GM03348 (cell line): ENCODE measurements at places on chromosomes 3 and 15.

GRCh38 chr3:108227131-108227530 is 4.9 kb upstream of the IFT57 start:
- DNase-seq: no peak

GRCh38 chr3:12818773-12819172 is 22.3 kb downstream of the CAND2 start:
- no peak for DNase-seq

- no peak for DNase-seq
Measured at GRCh38 chr3:126714921-126715320, 10.9 kb downstream of the CHCHD6 start.

- DNase-seq: peak; percentile 39
Measured at GRCh38 chr3:24387493-24387892, 107.2 kb downstream of the THRB start.

DNA sequence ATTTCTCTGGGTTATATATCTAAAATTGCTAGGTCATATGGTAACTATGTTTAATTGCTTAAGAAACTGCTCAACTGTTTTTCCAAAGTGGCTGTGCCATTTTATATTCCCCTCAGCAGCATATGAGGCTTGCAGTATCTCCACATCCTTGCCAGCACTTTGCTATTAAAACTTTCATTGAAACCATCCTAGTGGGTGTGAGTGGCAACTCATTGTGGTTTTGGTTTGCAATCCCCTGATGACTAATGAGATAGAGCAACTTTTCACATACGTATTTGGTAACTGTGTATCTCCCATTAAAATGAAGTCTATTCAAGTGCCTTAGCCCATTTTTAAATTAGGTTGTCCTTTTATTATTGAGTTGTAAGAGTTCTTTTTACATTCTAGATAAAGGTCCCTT is 17.3 kb downstream of the KPNA1 start:
- DNase-seq: peak; percentile 82

DNA sequence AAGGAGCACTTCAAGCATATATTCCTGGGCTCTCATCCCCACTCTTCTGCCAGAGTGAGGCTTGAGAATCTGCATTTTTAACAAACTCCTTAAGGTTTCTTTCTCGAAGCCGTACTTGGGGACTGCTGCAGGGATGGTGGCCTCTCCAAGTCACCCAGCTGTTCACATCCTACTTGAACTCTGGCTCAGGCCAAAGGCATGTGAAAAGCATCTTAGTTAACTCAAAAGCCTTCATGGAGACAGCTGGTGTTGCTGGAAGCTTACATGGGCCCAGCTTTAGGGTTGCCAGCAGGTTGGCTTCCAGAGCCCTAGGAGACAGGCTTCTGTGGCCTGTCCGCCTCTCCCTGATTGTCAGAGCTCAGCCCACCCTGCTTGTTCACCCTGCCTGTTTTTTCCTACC is 139.2 kb downstream of the THSD4 start:
- no peak for DNase-seq

DNA sequence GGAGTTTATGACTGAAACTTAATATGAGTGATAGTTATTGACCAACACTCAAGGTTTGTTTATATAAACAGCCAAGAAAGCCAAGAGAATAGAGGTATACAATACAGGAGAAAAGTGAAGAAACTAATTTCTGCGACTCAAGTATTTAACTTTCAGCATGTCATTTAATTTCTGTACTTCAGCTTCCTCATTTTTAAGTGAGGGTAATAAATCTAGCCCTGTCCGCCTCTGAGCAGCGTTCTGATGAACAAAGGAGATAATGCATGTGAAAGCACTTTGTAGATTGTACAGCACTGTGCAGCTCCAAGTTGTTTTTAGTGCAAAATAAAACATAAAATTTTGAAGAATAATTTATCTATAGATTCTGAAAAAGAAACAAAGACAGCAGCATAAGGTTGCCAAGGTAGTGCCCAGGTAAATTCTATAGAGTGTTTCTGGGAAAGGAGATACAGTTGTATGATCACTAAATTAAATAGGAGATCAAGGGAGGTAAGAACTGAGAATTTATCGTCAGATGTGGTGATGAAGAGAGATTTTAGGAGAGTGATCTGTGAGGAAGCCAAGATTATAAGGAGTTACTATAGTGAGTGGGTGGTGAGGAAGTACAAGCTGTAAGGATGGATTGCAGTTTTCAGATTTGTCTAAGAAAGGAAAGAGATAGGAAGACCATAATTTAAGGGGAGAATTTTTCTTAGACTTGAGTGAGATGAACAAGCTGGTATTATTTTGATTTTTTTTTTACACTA is 71.3 kb downstream of the RASA2 start:
- no peak for DNase-seq

GRCh38 chr3:39671600-39671999 is 137.8 kb upstream of the MYRIP start:
- no peak for DNase-seq

GRCh38 chr15:48851956-48852355 is 26.0 kb upstream of the EID1 start:
- DNase-seq: no peak

DNA sequence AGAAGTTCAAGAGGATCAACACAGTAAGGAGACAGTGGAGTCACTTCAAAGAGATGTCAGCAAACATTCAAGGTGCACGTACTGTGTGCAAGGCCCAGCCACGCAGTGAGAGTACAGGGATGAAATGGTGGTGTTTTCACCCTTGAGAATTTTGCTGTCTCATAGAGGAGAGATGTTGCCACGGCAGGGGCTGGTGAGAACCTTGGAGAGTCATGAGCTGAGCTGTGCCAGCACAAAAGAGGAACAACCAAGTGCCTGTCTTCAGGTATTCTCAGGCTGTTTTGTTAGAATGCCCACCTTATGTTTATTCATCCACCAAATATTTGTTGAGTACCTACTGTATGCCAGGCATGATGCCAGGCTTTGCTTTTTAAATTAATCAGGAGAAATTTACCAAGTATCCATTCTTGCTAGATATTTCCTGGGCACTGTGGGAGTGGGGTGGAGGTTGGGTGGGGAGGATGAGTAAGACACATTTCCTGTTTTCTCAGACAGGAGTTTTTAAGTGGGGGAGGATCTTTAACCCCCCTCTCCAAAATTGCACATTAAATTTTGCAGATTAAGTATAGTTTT is 72.6 kb downstream of the SLC6A11 start:
- DNase-seq: no peak

DNA sequence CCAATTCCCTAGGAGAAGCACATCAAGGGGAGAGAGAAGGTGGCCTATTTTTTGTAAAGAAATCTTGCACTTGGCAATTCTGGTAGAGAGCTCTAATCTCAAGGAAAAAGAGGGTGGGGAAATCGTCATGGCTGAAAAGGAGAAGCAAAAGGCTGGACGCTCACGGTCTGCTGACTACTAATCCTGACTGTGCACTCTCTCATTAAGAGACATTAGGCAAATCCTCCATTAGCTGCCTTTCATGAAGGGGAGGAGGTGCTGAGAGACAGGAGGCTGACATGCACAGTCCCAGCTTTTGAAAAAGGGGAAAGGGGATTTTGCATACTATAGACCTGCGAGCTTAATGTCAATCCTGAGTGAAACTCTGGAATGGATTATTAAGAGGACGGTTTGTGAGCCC is 170.0 kb downstream of the NR2F2 start:
- no peak for DNase-seq

GRCh38 chr3:45644791-45645201 is 44.4 kb upstream of the SACM1L start:
- DNase-seq: peak; percentile 77

DNA sequence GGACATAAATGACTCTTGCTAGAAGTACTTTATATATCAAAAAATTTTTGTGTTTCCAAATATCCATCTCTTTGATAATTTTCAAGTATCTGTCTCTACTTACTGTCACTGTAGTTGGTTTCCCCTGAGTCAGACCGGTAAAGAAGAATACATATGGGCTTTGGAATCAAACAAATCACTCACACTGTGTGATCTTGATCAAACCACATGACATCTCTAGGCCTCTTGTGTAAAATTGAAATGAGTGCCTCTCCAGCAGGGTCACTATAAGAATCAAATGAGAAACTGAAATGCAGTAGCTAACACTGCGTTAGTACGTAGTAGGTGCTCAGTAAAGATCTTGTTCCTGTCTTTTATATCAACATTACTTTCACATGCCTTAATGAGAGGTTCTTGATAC is 314.6 kb upstream of the STT3B start:
- no peak for DNase-seq

GRCh38 chr3:63979093-63979885 is 44.0 kb downstream of the PSMD6 start:
- no peak for DNase-seq

- no peak for DNase-seq
Measured at GRCh38 chr3:136667081-136667480, 85.1 kb downstream of the STAG1 start.

DNA sequence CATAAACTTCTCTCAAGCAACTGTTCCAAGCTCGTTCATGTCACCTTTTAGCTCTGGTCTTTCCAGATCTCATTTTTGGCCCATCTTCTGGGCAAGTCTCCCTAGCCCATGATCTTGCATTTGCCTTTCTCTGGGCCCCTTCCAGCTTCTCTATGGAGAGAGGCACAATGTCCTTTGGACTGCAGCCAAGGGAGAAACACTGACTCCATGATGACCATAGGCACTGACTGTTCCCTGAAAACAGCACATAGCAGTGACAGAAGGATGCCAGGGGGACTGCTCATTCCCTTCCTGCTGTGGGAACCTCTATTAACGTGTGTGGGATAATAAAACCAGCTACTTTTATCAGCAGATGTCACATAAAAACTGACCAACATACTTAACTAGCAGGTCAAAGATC is 60.3 kb downstream of the STRIT1 start:
- DNase-seq: peak; percentile 24

GRCh38 chr15:69114331-69114928 is 46.0 kb upstream of the GLCE start:
- no peak for DNase-seq

GRCh38 chr3:77885381-77885780 is 845.5 kb downstream of the ROBO2 start:
- no peak for DNase-seq

DNA sequence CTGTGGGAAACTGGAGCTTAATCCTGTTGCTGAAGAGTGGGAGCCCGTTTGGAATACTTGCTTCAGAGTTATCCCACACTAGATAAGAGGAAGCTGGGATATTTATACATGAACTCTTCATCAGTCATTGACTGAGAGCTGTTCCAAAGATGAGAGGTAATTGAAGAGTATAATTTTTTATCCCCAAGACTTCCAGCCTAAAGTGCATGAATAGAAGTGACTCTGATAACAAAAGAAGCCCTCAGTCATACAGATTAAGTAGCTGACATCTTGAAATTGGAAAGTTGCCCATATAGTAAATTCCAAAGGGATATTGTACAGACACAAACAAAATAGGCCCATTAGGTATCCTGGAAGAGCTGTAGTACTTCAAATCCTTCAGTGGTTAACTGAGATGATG is 268.0 kb downstream of the EPHA3 start:
- DNase-seq: no peak

GRCh38 chr3:69568458-69568857 is 170.8 kb upstream of the MITF start:
- DNase-seq: no peak

GRCh38 chr15:51341366-51342226 is at the start of gene GLDN:
Gene GLDN, plus strand, starts transcription at chr15:51341655. Its CDS starts 30 bp downstream, at chr15:51341685.
- peak; percentile 51 for DNase-seq

- DNase-seq: no peak
Measured at GRCh38 chr15:78130466-78131294, 565 bp downstream of the CIB2 start.

GRCh38 chr3:5136919-5137429 is 14.9 kb downstream of the ARL8B start:
- DNase-seq: no peak

- DNase-seq: no peak
Measured at GRCh38 chr3:60215946-60216345, 1035.3 kb downstream of the FHIT start.

- no peak for DNase-seq
Measured at GRCh38 chr3:155208183-155208800, 85.2 kb downstream of the STRIT1 start.

DNA sequence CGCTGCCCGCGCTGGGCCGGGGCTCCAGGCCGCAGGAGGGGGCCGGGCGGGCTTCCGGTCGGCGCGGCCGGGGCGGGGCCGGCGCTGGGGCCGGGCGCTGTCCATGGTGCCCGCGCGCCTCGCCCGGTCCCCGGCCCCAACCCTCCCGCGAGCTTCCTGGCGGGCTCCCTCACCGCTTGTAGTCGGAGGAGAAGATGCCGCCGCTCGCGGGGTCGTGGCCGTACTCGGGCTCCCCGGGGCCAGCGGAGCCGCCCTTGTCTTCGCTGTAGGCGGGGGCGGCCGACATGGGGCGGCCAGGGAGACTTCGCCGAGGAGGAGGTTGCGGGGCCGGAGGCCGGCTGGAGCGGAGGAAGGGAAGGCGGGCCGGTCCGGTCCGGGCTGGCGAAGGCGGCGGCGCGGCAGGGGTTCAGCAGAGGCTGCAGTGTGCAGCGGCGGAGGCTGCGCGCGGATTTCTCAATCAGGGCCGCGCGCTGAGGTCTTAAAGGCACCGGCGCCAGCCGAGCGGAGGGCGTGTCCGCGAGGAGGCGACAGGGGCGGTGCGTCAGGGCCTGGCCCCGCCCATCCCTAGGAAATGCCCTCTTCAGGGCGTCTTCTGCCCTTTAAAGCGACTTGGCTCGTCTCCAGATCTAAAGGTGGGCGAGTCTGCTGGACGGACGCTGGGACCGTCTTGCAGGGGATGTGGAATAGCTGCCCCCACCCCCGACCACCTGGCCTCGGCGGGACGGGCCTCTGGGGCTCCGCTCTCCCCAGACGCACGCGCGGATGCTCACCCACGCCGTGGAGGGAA is at the start of gene AP3B2:
Gene AP3B2, minus strand, starts transcription at position 455 of the 787 bp plus-strand sequence. Its CDS starts 169 bp downstream, at position 286.
- peak; percentile 95 for DNase-seq

GRCh38 chr3:13346481-13347389 is 73.4 kb downstream of the NUP210 start:
- DNase-seq: no peak

- DNase-seq: no peak
Measured at GRCh38 chr3:14976317-14976716, 28.9 kb downstream of the NR2C2 start.

DNA sequence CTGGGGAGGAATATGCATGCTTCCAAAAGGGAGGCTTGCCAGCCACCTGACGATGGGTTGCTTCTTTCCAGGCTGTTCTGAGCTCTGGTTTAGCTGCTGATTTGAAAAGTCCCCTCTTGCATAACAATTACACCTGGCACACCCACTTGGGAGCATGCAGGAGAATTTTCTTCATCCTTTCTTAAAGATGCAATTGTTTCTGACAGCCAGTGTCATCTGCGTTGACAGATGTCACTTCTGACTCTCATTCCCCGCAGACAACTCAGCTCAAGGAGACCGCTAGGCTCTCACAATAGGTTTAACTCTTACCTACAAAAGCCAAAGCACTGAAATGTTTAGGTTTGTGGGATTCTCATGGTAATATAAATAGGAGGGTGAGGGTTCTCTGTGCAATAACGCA is 185.6 kb upstream of the SYNPR start:
- DNase-seq: no peak

GRCh38 chr3:57069503-57069902 is 9.0 kb downstream of the SPATA12 start:
- no peak for DNase-seq
